ENCODE measurements at places on chromosomes 4 and X.

- no peak for DNase-seq
Observed at GRCh38 chr4:1091561-1091995, 21.8 kb downstream of the RNF212 start.

DNA sequence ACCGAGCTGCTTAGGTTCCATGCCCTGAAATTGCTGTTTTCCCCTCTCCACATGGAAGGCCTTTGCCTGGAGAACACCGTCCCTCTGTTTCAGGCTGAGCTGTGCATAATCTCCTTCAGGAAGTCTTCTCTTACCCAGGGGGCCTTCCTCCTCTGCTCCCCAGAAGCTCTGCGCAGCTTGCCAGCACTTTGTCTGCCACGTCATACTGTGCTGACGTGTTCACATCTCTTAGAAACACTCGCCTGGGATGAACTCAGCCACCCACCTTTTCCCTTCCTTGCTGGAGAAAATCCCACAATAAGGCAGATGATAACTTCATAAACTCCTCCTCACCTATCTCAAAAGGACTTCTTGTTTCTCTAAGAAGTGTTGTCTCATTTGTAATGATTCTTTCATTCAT lies 110.7 kb downstream of the ARHGAP10 start:
- no peak for DNase-seq

DNA sequence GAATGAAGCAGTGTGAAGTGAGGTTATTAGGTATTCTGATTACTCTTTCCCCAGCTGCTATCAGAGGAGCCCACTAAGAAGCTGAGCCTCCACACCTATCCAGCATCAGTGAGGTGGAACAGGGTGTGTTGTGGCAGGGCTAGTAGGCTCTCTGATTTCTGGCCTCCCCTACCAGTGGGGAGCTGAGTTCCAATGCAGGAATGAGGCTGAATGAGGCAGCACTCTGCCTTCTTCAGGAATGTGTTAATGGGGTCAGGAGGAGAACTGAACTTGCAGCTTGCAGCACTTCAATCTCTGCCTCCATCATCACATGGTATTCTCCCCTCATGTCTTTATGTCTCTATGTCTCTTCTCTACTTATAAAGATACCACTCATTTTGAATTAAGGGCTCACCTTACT lies 26.9 kb downstream of the SOX3 start:
- DNase-seq, result no peak

DNA sequence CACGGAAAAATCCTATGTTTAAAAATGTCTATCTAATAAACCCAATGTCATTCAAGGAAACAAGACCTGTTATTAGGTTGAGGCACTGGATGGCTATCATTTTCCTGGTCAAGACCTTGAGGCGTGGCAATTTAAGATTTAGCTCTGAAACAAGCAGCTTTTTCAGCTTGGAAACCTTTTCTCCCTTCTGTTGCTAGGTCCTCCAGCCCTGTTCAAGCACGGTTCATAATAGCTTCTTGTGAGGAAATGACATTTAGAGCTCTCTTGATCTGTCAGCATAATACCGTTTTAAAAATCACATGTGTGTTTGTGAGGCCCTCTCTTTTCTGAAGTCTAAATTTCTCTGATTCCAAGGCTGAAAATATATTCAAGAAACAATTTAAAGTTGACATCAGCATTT lies 133.6 kb upstream of the GRPR start:
- DNase-seq, result no peak

DNA sequence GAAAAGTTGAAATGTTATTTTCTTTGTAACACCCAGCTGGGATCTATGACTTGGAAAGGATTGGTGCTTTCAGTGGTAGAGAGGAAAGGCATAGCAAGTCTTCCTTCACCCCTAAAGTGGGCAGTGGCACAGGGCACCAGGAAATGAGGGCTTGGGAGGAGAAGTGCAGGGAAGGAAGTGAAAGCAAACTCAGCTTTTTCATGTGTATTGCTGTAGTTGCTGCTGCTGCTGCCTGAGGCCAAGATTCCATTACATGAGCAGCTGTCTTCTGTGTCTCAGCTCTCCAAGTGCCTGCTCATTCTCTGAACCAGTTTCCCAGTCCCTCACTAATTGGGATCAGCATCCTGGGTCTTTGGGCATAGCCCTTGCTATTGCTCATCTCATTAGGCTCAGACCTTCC lies 2.6 kb downstream of the HCCS start:
- DNase-seq, result no peak

GRCh38 chrX:13968198-13968597 lies 61.5 kb downstream of the GEMIN8 start:
- DNase-seq, result no peak

DNA sequence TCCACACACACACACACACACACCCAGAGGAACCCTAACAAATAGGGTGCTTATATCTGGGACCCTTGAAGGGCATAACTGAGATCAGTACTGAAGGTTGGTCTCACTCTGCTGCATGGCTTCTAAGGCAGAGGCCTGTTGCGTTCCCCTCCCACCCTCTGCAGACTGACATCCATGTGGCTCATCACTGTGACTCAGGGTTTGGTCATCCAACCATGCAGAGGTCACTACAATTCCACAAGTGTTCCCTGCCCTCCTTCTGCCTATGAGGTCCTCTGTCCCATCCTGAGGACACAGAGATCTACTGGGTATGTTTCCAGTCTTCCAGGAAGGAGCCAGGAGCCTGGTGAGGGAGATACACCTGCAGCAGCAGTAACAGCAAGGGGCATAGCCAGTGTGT lies 55.8 kb downstream of the XAGE2 start:
- no peak for DNase-seq

DNA sequence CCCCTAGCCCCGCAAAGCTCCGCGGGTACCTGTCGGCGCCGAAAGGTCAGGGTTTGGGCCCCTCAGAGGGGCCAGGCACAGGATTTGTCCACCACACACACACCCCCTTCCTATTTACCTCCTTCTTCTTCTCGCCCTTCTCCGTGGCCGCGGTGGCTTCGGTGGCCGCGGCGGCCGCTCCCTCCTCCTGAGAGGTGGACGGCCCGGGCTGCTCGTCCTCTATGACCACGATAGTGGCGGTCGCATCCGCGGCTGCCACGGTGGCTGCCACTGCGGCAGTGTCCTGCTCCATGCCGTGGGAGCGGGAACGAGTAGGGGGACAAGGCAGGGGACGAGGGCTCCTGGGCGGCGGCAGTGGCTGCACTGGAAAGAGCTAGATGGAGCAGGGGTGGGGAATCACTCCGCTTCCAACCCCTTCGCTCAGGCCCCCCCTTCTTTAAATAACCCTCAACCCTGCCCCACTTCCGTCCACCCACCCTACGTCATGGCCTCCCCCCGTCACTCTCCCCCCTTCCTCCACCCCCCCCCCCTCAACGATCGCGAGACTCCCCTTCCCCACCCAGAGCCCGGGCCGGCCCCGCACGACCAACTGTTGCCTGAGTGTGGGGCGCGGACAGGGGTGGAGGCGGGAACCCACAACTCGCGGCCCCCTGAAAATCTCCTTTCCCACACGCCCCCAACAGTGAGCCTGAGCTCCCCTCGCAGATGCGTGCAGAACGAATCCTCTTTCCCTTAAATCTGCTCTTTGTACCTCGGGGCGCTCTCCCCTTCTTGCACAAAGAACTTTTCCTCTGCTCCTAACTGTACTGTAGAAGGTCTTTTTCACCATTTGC lies at the start of gene SMARCA1:
TSS of gene SMARCA1 (minus strand) at position 412 of the 833 bp plus-strand sequence. CDS start at position 292, 120 bp downstream.
- peak; percentile 28 for DNase-seq

DNA sequence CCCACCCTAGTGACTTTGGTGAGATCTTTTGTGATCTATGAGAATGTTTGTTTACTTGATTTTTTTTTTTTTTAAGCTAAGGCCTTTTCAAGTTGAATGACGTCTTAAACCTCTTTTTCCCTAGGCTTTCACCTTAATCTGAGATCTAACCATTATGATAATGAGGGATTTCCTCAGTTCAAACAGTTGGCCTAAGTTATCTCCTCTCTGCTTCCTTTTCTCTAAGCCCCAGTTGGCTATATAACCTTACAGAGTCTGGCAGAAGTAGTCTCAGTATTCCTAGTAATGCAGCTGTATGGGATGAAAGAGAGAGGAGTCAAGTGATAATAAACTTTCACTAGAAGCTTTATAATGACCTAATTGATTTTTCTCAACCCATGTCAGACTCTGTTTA lies 99.0 kb downstream of the STIM2 start:
- DNase-seq, result no peak

DNA sequence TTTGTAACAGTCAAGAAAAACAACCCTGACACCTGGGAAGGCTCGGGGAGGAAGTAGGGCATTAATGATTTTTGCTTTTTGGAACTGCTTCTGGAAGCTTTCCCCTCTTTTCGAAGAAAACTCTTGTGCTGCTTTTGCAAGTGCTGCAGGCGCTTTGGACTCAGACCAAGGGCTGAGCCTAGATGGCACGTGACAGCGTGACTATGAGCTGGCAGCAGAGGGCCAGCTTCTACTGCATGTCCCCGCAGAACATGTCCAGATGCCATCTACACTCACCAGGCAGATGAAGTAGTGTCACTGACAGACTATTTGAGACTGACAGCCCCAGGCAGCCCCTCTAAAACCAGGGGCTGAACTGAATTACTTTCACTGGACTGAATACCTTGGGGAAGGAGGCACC lies 6.2 kb downstream of the NR0B1 start:
- peak; percentile 3 for DNase-seq

- no peak for DNase-seq
Observed at GRCh38 chrX:101450085-101450484, 35.2 kb upstream of the ARMCX4 start.

- no peak for DNase-seq
Observed at GRCh38 chrX:17206584-17206983, 168.4 kb upstream of the NHS start.

GRCh38 chr4:149102765-149103164 lies 660.6 kb upstream of the NR3C2 start:
- no peak for DNase-seq

GRCh38 chrX:7606039-7606652 lies 236.8 kb upstream of the VCX start:
- DNase-seq, result no peak

- DNase-seq, result no peak
Observed at GRCh38 chrX:153901753-153902140, 2.7 kb upstream of the AVPR2 start.

GRCh38 chrX:96929036-96929435 lies 45.3 kb downstream of the RPA4 start:
- peak; percentile 0 for DNase-seq

GRCh38 chr4:1412376-1413203 lies 6.3 kb upstream of the NKX1-1 start:
- no peak for DNase-seq

- DNase-seq, result no peak
Observed at GRCh38 chr4:156939139-156939538, 32.5 kb downstream of the PDGFC start.

GRCh38 chr4:7498446-7499200 lies 63.9 kb upstream of the PSAPL1 start:
- no peak for DNase-seq

- DNase-seq, result no peak
Observed at GRCh38 chr4:25509646-25510045, 132.6 kb downstream of the ANAPC4 start.

DNA sequence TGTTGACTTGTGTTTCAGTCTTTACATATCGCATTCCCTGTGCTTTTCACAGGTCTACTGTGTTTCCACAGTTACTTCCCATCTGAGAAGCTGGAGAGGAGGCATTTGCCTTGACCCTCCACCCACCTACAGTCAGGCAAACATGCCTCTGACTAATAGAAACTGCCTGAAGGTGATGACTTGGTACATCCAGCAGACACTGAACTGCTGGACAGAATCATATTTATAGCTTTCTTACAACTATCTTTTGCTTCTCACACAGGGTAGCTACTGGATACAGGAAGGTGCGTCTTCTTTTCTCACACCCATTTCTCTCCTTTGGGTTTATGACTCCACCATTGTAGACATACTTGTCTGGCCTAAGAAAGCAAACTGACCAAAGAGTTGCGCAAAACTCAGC lies 58.0 kb downstream of the VGLL1 start:
- peak; percentile 45 for DNase-seq

GRCh38 chr4:8279321-8280157 lies 10.0 kb downstream of the HTRA3 start:
- no peak for DNase-seq

DNA sequence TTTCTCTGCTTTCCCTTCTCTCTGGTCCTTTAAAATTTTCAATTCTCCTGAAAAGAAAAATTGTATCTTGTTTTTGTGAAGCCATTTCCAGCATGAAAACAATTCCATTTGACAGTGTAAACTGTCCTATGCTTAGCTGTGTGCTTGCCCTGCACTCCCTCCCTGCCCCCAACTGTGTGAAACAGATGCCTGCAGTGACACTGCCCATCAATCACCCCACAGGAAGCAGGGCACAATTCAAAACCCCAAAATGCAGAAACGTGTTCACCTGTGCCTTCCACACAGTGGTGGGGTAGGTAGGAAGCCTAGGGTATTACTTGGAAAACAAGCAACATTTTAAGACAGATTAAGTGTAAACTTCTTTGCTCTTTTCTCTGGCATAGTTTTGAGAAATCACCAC lies 6.2 kb upstream of the FHDC1 start:
- DNase-seq, result no peak

- peak; percentile 4 for DNase-seq
Observed at GRCh38 chr4:13891544-13891939, 264.0 kb upstream of the BOD1L1 start.

- DNase-seq, result no peak
Observed at GRCh38 chr4:145785391-145786008, 105.6 kb downstream of the C4orf51 start.

GRCh38 chrX:39814391-39814790 lies 283.4 kb downstream of the BCOR start:
- peak; percentile 12 for DNase-seq

- DNase-seq, result no peak
Observed at GRCh38 chrX:262381-262909, 18.7 kb upstream of the PLCXD1 start.

GRCh38 chr4:78174891-78175290 lies 117.8 kb downstream of the FRAS1 start:
- DNase-seq, result no peak

DNA sequence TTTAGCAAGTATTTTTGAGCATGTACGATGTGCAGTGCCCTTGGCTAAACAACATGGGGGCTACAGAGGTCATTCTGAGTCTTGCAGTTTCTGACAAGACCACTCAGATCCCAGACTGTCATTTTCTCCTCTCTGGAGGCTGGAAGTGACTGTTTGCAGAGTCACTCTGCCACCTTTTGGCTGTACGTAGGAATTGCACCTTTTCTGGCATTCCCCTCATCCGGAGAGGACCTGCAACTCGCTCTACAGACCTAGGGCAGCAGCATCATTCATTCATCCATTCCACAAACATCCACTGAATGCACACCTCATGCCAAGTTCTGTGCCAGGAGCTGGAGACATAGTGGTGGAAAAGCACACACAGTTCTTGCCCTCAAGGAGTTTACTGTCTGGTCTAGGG lies 160.4 kb upstream of the GPR101 start:
- no peak for DNase-seq

DNA sequence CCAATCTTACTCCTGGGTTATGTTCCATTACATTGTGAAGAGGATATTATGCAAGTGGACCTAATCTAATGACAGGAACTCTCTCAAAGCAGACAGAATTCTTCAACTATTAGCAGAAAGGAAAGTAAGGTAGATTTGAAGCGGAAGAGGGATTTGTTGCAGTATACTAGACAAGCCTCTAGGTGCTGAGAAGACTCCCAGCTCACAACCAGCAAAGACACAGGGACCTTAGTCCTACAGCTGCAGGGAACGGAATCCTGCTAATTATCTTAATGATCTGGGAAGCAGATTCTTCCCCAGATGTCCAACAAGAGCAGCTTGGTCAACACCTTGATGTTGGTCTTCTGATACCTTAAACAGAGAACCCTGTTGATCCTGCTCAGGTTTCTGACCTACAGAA lies 73.6 kb downstream of the STK32B start:
- no peak for DNase-seq

- DNase-seq, result peak; percentile 3
Observed at GRCh38 chrX:102651242-102652011, at the start of gene GPRASP1. TSS of gene GPRASP1 (plus strand) at chrX:102651483. CDS start at chrX:102653914, 2,431 bp downstream.

Data from RWPE1 (cell line).